ENCODE measurements at places on chromosomes 5 and 9. TPM values are rescaled to one million over a fixed set of nuclear protein-coding genes. Genes with fewer than 3 reads are reported as not detected.

Gene ADAMTS6
- 0.26 TPM for total RNA-seq

Gene GLRA1
- total RNA-seq = not detected

Gene TLX3
- not detected for total RNA-seq

Gene GFI1B
- not detected for total RNA-seq

Gene ADCY2
- 82.6 TPM for total RNA-seq

Gene OCLN
- 0.17 TPM for total RNA-seq

Gene ANKRD20A1
- total RNA-seq = 0.74 TPM

Gene SSNA1
- 56.7 TPM for total RNA-seq

Gene TICAM2
- total RNA-seq = 2.1 TPM

Gene SMC2
- 3.2 TPM for total RNA-seq

Gene CATSPER3
- total RNA-seq = 1.8 TPM

Gene RANBP3L
- 0.17 TPM for total RNA-seq

Gene FOXD4
- total RNA-seq = 0.14 TPM

Gene FABP6
- total RNA-seq = not detected

Gene SLC27A6
- total RNA-seq = not detected

Gene FSD1L
- total RNA-seq = 17.0 TPM

Gene CBY3
- not detected for total RNA-seq

Gene HK3
- total RNA-seq = 2.2 TPM

Gene LAMC3
- 0.21 TPM for total RNA-seq

Gene PCDHA10
- 0.11 TPM for total RNA-seq

All from psoas muscle (tissue), 8 donors.